ENCODE measurements at places on chromosomes 5 and 9.
A peak's percentile ranks its signal among the peaks of the same experiment; 100 is the strongest.

GRCh38 chr9:76901801-76902200 lies 4.1 kb downstream of the PRUNE2 start:
- DNase-seq: peak; percentile 50

DNA sequence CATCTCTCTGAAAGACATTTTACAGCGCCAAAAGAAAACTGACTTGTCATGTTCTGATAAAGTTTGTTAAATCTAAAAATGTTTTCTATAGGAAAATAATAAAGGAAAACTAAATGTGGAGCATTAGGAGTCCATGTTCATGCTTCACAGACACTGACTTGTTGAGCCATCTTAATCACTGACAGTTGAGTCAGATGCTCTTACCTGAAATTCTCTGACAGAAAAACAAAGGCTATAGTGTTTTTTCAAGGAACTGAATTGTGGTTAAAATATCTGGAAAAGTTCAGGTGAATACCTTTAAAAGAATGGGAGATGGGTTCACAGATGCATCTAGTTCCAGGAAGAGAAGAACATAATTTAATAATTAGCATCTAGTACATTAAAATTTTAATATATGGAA lies 113.5 kb upstream of the SLC12A2 start:
- DNase-seq: no peak

- DNase-seq: no peak
These were observed 89.9 kb downstream of the NLN start for GRCh38 chr5:65811885-65812284.

- DNase-seq: no peak
These were observed 17.4 kb downstream of the GPX3 start for GRCh38 chr5:151037561-151038411.

GRCh38 chr9:78788101-78788500 lies 491.2 kb downstream of the PSAT1 start:
- no peak for DNase-seq

GRCh38 chr9:87722393-87723088 lies 3.4 kb upstream of the CTSL start:
- DNase-seq: no peak

- peak; percentile 90 for DNase-seq
These were observed 258.1 kb upstream of the NFIL3 start for GRCh38 chr9:91681461-91682305.

GRCh38 chr9:91842358-91843049 lies 107.5 kb downstream of the ROR2 start:
- DNase-seq: peak; percentile 35

GRCh38 chr9:132411091-132411508 lies 1.1 kb downstream of the CFAP77 start:
- DNase-seq: peak; percentile 76

DNA sequence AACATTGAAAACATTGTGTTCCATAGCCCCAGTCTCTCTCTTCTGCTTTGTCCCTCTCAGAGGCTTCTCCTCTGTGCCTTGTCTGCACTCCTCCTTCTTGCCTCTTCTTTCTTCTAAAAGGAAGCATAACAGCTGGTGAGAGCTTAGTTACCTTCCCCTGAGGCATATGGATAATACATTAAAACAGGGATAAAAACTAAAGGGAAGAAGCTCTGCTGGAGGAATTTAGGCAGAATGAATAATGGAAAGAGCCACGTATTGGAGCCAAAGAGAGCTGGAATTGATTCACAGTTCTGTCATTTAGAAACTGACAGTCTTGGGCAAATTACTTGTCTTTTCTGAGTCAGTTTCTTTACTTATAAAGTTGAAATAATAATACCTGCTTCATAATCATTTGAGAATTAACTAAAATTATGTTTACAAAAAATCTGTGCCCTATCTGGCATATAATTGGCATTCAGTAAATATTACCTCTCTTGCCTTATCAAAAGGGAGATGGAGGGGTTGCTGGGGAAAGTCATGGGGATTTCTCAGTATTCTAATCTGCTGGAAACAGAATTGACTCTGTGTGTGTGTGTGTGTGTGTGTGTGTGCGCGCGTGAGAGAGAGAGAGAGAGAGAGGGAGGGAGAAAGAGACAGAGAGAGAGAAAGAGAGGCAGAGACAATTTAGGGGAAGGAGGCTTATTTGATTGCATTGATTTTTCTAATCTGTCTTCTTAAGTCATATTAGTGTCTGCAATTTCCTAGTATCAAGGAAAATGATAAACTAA lies 20.2 kb downstream of the ZNF474 start:
- DNase-seq: no peak

Data from islet precursor cell (in vitro differentiated cells).